ENCODE measurements at places on chromosomes 1 and 21.

GRCh38 chr1:159492575-159493323 lies 43.1 kb downstream of the OR10J5 start:
- DNase-seq, result no peak

DNA sequence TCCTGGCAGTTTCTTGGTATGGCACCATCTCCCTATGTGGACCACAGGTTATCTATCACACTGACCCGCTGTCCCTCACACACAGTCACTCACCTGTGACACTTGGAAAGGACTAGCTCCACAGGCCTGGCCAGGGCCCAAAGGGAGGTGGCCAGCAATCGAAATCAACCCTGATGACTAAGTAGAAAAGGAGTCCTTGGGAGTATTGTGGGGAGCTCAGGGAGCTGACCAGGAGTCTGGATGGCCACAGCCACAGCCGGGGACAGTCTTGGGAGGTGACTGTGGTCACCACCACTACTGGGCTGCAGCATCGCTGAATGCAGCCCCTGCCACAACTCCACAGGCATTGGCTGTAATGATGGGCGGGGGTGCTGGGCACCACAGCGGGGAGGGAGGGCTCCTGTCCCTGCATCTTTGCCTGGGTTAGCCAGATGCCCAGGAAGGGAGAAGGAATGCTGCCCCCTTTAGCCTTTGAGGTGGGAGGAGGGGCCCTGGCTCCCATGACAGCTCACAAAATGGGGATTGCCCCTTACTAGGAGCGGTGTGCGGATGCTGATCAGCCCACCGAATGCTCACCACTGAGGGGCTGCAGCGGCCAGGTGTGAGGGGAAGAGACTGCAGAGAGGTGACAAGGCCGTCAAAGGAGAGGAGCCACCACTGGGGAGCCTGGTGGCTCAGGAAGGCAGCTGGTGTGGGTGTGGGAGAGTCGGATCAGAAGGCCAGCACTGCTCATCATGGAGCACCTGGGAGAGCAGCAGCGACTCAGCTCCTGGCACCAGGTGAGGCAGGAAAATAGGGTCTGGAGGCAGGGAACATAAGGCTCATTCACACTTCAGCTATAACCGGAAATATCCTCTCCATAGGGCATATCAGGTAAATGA lies 61.3 kb downstream of the H3-3A start:
- DNase-seq, result no peak

GRCh38 chr1:71921935-71922559 lies 360.3 kb downstream of the NEGR1 start:
- DNase-seq, result no peak

- DNase-seq, result no peak
Observed at GRCh38 chr1:200653022-200653462, 16.7 kb downstream of the DDX59 start.

GRCh38 chr1:48036710-48037355 lies 39.6 kb upstream of the TRABD2B start:
- no peak for DNase-seq

DNA sequence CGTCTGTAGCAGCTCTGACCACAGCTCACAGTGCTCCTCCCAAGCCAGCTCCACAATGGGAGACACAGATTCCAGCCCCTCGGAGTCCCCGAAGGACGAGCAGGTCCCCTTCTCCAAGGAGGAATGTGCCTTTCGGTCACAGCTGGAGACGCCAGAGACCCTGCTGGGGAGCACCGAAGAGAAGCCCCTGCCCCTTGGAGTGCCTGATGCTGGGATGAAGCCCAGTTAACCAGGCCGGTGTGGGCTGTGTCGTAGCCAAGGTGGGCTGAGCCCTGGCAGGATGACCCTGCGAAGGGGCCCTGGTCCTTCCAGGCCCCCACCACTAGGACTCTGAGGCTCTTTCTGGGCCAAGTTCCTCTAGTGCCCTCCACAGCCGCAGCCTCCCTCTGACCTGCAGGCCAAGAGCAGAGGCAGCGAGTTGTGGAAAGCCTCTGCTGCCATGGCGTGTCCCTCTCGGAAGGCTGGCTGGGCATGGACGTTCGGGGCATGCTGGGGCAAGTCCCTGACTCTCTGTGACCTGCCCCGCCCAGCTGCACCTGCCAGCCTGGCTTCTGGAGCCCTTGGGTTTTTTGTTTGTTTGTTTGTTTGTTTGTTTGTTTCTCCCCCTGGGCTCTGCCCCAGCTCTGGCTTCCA lies 22.9 kb upstream of the VPS13D start:
- no peak for DNase-seq

- no peak for DNase-seq
Observed at GRCh38 chr1:7921796-7922195, 18.8 kb downstream of the TNFRSF9 start.

DNA sequence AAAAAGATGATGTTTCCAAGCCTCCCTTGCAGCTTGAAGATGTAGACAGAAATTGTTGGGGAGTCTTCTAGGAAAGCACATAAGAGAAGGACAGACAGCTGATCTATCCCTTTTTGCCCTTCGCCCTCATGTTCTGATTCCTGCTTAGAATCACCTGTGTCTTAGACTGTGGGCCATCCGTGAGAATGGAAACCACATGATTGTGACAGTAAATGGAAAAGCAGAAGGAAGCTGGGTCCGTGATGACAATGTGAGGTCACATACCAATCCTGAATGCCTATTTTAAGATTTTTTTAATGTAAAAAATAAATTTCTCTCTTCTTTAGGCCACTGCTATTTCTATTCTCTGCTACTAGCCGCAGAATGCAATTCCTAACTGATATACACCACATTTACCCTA lies 67.7 kb upstream of the C1orf87 start:
- no peak for DNase-seq

GRCh38 chr1:76408303-76408702 lies 333.8 kb downstream of the ST6GALNAC3 start:
- no peak for DNase-seq

DNA sequence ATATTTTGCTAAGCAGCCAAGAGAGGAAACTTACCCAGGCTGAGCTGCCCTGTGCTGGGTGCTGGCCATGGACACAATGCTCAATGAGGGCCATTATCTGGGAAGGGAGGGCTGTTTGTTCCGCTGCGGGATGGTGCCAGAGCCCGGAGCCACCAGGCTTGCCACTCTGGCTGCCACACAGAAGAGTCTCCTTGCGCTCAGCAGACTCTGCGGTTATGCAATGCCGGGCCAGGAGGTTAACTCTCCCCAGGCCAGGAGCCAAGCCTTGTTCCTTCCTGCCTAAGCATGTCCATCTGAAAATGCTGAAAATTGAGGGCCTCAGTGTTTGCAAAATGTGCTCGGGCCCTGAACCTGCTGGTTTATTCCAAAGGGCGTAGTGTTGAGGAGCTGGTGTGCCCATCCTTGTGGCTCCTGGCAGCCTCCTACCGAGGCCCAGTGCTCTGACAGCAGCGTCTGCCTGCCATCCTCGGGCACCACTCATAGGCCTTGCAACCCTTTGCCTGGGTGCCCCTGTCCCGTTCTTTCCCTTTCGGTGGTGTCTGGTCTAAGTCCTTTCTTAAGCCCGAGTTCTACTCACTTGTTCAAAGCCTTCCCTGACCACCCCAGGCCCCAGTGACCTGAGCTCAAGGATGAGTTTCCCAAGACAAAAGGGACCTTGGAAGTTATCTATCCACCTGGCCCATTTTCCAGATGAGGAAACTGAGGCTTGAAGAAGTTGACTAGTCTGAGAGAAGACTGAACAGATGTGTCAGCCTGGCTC lies 133.8 kb upstream of the EDN2 start:
- DNase-seq, result no peak

DNA sequence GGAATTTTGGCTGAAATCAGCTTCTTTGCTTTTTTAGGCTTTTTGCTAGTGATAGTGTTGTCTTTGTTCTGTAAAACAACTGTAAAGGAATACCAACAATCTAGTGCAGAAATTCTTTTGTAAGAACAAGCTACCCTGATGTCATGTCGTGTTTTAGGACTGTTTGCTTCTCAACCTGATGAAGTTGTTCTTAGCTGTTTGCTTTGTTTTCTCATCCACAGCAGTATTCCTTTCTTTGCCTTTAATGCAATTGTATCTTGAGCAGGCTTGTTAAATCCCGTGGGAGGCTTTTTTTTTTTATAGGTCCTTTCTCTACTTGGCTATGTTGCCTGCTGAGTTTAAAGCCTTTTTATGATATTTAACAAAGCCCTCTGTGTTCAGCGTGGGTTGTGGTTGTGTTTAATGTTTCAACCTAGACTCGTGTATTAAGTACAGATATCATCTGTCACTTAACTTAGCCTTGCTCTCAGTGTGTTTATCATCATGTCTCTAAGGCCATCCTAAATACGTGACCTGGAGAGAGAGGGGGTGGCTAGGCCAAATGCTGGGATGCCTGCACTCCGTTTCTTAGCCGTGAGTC lies 31.6 kb downstream of the ADARB1 start:
- DNase-seq, result no peak

- no peak for DNase-seq
Observed at GRCh38 chr1:229716069-229716468, 90.0 kb downstream of the URB2 start.

DNA sequence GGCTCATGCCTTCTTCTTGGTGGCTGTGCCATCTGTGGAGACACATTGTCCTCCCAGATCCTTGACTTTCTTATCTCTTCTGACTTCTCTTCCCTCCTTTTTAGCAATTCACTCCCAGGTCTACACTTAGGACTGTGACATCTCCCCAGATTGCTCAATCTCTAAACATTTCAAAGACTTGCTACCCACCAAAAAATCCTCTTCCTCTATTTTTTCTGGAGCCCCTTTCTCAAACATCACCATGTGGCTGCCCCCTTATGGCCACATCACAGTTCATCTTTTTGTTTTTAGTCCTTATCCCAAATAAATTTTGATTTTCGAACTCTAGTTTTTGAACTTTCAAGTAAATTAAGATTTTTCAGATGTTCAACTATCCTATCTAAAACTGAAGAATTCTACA lies 148.6 kb upstream of the HOOK1 start:
- DNase-seq, result no peak

DNA sequence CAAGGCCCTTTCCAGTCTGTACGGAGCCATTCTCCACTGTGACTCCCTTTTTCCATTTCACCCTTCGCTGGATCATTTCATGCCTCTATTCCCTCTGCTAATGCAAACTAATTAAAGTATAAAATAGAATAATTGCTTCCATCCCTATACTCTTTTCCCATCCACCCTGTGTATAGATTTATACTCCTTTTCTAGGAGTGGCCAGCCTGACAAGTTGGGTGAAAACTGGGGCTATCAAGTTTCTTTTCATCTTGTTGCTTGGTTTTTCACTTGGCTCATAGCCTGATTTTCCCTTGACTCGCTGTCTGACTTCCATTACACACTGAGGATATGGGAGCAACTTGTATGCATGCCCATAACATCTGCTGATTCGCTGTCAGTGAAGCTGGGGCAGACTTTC lies 107.0 kb downstream of the PLXNA2 start:
- DNase-seq, result no peak

DNA sequence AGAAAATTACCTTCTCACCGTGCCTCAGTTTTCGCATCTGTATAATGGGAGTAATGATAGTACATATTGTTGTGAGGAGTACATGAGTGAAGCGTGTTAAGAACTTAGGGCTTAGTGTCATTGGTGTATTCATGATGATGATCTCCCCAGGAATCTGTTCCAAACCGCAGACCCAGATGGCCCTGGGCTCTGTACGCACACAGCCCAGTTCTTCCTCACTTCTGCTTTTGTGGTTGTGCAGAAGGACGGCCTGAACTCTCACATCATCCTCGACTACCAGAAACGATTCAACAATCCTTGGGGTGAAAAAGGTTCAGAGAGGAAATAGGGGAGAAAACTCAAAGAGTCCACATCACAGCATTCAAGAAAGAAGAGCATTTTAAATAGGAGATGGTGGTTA lies 323.0 kb downstream of the CAMTA1 start:
- no peak for DNase-seq

DNA sequence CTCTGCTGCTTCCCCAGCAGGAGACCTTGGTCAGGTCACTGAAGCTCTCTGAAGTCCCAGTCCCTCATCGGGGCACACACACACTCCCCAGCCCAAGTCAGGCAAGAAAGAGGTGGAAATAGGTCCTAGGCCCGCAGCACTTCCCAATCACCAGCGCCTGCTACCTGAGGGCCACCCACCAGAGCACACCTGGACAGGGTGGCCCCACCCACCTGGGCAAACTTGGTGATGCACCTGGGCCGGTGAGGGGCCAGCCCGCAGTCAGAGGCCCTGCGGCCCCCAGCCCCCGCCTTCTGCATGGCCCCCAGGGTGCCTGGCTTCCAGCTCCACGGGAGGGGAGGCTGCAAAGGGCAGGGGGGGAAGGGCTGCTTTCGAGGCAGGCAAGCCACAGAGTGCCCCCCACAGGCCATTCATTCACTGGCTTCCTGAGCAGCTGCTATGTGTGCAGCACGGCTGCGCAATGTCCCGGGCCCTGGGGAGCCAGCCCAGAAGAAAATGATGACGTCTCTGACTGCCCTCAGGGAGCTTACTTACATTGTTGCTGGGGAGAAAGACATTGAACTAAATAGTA lies 4.7 kb downstream of the SH2D5 start:
- peak; percentile 23 for DNase-seq

DNA sequence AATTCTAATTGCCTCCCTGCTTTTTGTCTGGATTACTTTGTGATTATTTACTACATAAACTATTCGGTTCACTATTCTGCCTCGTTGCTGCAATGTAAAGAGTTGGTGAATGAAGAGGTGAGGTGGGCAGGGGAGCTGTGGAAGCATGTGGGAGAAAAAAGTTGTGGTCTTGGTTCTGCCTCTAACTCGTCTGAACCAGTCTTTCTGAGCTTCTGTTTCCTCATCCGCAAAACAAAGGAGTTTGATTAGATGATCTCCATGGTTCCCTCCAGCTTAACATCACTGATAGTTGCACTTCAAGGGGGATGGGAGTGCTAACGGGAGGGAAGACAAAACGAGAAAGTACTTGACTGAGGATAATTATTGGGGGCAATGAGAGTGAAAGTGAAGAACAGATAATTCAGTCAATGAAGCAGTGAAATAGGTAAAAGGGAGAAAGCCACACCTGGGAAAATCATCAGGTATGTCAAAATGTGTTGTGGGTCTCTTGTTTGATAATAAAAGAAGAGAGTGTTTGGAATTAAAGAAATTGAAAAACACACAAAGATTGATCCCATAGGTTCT lies 26.2 kb upstream of the UHMK1 start:
- DNase-seq, result no peak

- no peak for DNase-seq
Observed at GRCh38 chr1:72197786-72198185, 84.6 kb downstream of the NEGR1 start.

GRCh38 chr1:160081261-160081936 lies at the start of gene KCNJ9:
Gene KCNJ9 (plus strand): TSS chr1:160081538. CDS start chr1:160084031, 2,493 bp downstream.
- DNase-seq, result no peak

DNA sequence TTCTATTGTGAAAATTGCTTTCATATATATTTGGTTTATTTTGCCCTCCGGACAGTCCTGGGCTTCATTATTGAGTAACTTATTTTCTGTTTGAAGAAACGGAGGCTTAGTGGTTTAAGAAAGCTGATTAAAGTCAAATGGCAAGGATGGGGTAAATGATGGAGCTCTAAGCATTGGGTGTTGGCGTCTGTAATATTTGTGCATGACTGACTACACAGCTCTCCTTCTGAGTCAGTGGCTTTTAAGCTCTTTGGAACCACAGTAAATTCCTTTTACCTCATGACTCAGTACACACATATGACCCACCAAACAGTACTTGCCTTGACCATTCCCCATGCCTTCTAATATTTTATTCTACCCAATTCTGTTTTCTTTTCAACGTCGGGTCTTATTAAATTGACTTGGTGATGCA lies 21.0 kb downstream of the B3GALT5 start:
- DNase-seq, result no peak

- DNase-seq, result no peak
Observed at GRCh38 chr1:155086856-155087535, 8.4 kb downstream of the EFNA3 start.

- no peak for DNase-seq
Observed at GRCh38 chr1:29365906-29366670, 129.8 kb downstream of the PTPRU start.

- no peak for DNase-seq
Observed at GRCh38 chr1:240936911-240937668, 325.1 kb upstream of the GREM2 start.

GRCh38 chr1:6852136-6852890 lies 67.1 kb downstream of the CAMTA1 start:
- no peak for DNase-seq
